H9 (cell line): ENCODE measurements at places on chromosomes 11 and 22. TPM values are rescaled to one million over a fixed set of nuclear protein-coding genes. Genes with fewer than 3 reads are reported as not detected.

GRCh38 chr11:72813740-72814285, 398 bp upstream of the ATG16L2 start:
- H3K27me3 ChIP-seq = no peaks in the 10 kb centered on the region
- peaks cover 4% of the 10 kb centered on the region; the same call in 2 of the 3 replicates for H3K36me3 ChIP-seq
- H3K4me1 ChIP-seq = peaks cover 5% of the 10 kb centered on the region; the same call in 1 of the 2 replicates
- H3K4me3 ChIP-seq = peak overlapping the region; percentile 91
- DNase-seq = peak; percentile 75

GRCh38 chr11:2436521-2437031, 7.7 kb downstream of the TRPM5 start:
- no peaks in the 10 kb centered on the region for H3K4me1 ChIP-seq
- no peak for DNase-seq
- H3K36me3 ChIP-seq = no peaks in the 10 kb centered on the region
- H3K27ac ChIP-seq = no peak overlapping the region
- H3K4me3 ChIP-seq = no peak overlapping the region
- no peaks in the 10 kb centered on the region; the same call in 1 of the 2 replicates for H3K27me3 ChIP-seq

MUS81 gene
- 45.0 and 49.2 TPM in 2 replicates for total RNA-seq

- H3K36me3 ChIP-seq = no peaks in the 10 kb centered on the region; the same call in 2 of the 3 replicates
- H3K4me3 ChIP-seq = no peak overlapping the region
- DNase-seq = no peak
- H3K27me3 ChIP-seq = peaks cover 3% of the 10 kb centered on the region; the same call in 1 of the 2 replicates
Observed at GRCh38 chr11:134361661-134362060, 29.9 kb downstream of the GLB1L2 start.

OR51I1 gene
- total RNA-seq = not detected in 2 replicates

- H3K4me1 ChIP-seq = no peaks in the 10 kb centered on the region
- H3K4me3 ChIP-seq = no peak overlapping the region
- peaks cover 2% of the 10 kb centered on the region; the same call in 1 of the 3 replicates for H3K36me3 ChIP-seq
- no peak for DNase-seq
- no peak overlapping the region for H3K27ac ChIP-seq
Observed at GRCh38 chr11:93054881-93055280, 85.4 kb downstream of the MTNR1B start.
